ENCODE measurements at places on chromosomes 2 and 18. TPM values are rescaled to one million over a fixed set of nuclear protein-coding genes. Genes with fewer than 3 reads are reported as not detected.
A peak's percentile ranks its signal among the peaks of the same experiment; 100 is the strongest.

Gene MOGAT1
- total RNA-seq: not detected

Gene CNDP1
- 0.31 TPM for total RNA-seq

Gene LOXHD1
- 29.6 TPM for total RNA-seq

Gene CXCR2
- not detected for total RNA-seq

Gene MC5R
- total RNA-seq: 0.31 TPM

Gene EMILIN2
- total RNA-seq: 26.4 TPM

Gene GCG
- total RNA-seq: not detected

DNA sequence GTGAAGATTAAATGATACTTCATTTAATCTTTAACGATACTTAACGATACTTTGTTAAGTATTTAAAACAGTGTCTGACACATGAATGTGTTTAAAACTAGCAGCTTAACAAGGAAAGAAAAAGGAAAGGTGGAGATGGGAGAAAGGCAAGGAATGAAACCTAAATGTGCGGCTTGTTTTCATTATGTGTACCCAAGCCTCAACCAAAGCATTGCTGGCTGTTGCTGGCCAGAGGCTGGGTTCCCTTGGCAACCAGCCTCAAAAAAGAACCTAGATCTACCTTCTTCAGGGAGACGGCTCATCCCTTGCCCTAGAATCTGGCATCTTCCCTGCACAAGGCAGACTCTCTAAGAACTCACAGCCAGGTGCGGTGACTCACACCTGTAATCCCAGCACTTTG lies 13.8 kb upstream of the PCBP1 start:
- no peak for DNase-seq

GRCh38 chr2:74719066-74719465 lies 65.0 kb downstream of the SEMA4F start:
- no peak for DNase-seq

- no peak for DNase-seq
These were observed 128.2 kb upstream of the HAAO start for GRCh38 chr2:42920446-42921146.

GRCh38 chr2:24122366-24123194 lies 554 bp downstream of the PFN4 start:
- no peak for DNase-seq

- no peak for DNase-seq
These were observed 28.5 kb downstream of the HRH4 start for GRCh38 chr18:24488824-24489493.

- DNase-seq: no peak
These were observed 1552.9 kb upstream of the SLC39A10 start for GRCh38 chr2:194103941-194104659.

DNA sequence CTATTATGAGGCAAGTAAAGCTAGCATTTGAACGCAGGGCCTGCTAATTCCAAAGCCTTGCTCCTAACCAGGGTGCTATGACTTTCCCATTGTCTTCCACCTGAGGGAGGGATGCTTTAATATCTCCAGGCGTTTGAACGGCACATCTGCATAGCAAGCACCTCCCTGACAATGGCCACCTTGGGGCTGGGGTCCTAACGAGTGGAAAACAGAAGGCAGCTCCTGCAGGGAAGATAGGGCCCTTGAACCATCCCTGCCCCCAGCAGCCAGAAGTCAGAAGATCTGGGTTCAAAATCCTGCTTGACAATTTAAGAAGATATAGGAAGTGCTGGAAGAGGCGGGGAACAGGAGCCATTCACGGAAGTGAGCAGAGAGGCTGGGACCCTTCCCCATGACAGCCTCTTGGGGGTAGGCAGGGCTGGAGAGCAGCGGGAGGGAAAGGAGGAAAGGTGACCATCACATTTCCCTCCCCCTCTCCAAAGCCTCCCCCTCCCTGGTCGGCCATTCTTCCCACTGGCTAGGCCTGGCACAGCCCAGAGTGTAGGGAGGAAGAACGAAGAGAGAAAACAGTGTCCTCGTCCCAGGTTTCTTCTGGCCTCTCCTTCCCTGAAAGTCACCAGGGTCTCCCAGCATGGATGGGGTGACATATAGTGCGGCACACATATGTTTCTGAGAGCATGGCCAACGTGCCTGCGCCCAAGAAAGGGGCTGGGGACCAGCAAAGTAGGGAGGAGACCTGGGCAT lies 73.5 kb downstream of the EMX1 start:
- DNase-seq: no peak

GRCh38 chr2:184524551-184525382 lies 73.6 kb upstream of the ZNF804A start:
- DNase-seq: no peak

DNA sequence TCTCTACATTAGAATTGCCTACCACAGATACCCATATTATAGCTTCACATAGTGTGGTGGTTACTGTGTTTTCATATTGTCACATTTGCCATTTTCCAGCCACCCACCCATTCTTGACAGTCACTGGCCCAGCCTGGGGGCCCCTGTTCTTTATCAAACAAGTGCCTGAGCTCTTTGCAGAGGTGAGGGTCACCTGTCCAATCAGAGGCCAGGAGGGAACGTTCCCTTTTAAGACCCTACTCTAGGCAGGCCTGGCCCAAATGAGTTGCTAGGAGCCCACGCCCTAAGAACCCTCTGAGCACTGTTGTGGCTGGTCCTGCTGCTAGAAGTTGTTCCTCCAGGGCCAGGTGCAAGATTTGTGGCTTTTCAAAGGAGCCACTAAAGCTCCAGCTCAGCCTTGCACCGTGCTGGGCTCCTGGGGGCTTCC lies 5.2 kb downstream of the IL37 start:
- no peak for DNase-seq

DNA sequence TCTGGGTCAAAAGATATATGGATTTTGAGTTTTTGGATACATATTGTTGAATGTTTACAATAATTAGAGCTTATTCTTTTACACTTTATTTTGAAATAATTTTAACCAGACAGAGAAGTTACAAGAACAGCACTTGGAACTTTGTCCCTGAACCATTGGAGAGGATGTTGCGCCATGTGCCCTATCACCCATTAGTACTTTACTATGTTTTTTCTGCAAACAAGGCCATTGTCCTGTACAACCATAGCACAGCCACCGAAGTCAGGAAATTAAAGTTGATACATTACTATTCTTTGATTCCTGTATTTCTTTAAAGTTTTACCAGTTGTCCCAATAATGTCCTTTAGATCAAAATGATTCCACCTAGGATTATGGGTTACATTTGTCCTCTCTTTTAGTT lies 188.8 kb downstream of the ACKR3 start:
- no peak for DNase-seq

GRCh38 chr2:25053041-25053440 lies 11.2 kb downstream of the EFR3B start:
- DNase-seq: no peak

GRCh38 chr18:61896757-61897156 lies 4.0 kb upstream of the RNF152 start:
- DNase-seq: peak; percentile 34

DNA sequence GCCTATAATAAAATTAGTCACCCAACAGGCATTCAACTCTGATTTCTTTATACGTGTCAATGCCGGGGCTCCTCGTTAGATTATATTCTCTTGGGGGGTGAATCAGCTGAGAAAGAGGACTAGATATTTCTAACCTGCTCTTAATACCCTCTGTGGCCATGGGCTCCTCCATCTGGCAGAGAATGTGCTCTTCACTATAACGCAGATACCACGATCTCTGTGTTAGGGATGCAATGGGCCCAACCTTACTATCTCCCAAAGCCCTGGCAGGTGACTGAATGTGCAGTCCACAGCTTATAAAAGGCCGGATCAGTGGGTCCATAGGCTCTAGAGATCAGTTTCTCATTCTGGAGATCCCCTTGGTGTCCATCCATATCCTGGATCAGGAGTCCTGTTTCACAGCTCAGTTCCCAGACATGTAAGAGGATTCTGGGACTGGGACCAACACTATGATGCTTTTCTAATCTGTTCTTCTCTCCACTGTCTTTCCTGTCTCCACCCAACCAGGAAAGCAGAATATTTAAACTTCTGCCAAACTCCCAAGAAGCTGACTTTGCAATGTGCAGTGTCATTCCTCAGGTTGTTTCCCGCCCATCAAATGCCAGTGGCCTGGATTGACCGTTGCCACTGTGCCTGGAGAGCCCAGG lies 71.4 kb upstream of the CELF4 start:
- no peak for DNase-seq

Data from testis (tissue), 5 donors.